ENCODE measurements at places on chromosomes 1 and 21.

DNA sequence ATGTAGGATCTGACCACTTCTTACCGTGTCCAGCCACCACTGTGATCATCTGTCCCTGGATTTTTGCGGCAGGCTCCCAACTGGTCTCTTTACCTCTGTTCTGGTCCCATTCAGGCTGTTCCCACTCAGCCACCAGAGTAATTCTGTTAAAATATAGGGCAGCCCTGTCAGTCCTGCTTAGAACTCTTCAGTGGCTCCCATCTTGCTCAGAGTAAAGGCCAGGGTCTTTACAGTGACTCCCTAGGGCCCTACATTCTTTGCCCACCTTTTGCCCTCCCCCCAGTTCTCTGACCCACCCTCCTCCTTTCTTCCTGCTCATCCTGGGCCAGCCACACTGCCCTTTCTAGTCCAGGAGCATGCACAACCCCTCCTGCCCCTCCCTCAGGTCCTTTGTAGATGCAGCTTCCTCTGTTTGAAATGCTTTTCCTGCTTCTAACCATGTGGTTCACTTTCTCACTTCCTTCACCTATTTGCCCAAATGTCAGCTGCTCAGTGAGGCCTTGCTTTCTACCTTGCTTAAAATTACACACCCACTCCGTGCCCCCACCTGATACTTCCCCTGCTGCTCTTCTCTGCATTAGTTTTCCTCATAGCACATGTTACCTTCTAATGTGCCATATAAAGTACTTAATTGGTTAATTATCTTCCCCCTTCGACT, 7.8 kb downstream of the UBIAD1 start:
- no peak for DNase-seq

- no peak for DNase-seq
Observed at GRCh38 chr1:17717594-17718535, 37.3 kb upstream of the ACTL8 start.

GRCh38 chr1:204992201-204992997, 50.6 kb upstream of the CNTN2 start:
- no peak for DNase-seq

DNA sequence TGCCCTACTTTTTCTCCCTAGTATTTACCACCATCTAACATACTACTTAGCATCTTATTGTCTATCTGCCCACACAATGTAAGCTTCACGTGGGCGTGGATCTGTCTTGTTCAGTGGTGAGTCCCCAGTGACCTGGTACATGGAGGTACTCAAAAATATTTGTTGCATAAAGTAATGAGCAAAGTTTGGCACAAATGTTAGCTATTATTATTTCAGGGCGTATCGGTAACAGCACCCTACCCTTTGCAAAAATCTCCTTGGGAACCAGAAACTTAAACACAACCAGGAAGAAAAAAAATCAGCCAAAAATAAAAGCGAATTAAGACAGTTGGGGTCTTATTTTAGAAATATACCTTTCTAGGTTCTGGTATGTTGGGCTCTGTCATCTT, 454 bp upstream of the NENF start:
- DNase-seq = no peak

GRCh38 chr1:119861547-119861946, 34.8 kb downstream of the ADAM30 start:
- DNase-seq = no peak

DNA sequence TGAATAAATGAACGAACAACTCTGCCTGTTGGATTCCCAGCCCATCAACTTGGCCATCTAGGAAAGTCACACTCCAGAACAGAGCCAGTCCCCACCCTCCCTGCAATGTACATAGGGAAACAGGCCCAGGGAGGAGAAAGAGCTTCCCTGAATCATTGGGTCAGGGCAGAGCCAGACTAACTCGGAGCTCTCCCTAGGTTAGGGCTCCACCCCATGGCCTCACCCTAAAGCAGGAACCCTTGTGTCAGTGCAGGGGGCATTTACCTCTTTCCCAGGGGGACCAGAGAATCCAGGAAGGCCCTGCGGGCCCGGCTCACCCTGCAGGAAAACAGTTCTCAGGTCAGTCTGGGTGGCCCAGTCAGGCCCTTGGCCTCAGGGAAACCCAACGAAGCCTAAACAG, 11.6 kb downstream of the COL9A2 start:
- no peak for DNase-seq

- no peak for DNase-seq
Observed at GRCh38 chr1:81406292-81406999, 394.3 kb upstream of the ADGRL2 start.

DNA sequence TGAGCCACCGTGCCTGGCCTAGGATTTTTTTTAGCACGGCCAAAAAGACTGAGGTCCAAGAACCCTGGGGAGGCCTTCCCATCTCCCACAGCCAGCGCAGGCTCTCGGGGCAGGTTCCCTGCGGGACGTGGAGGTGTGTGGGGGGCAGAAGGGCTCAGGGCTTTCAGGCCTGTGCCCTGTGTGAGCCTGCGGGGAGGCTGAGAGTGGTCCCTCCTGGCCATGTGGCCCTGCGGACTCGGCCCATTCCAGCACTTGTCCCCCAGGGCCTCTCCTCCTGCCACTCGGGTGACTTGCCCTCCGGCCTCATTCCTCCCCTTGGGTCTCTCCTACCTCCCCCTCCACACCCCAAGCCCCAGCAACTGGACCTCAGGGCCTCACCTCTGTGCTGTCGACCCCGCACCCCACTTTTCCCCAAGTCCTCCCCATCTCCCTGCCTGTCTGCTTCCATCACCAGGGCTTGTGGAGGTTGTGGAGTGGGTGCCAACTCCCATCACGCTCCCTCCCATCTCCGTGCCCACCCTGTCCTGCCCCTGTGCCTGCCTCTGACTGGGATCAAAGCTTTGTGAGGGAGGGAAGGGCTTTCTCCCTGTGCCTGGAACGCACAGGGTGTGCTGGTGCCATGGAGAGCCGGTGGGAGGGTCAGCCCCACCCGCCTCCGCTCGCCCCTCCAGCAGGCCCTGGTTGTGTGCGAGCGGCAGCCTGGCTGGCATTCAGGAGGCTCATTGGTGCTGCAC, 32.2 kb upstream of the DIP2A start:
- no peak for DNase-seq

GRCh38 chr21:46410516-46410915, 48.2 kb upstream of the DIP2A start:
- DNase-seq = no peak

- DNase-seq = no peak
Observed at GRCh38 chr1:171751221-171751620, 9.4 kb upstream of the VAMP4 start.

- DNase-seq = no peak
Observed at GRCh38 chr1:32881871-32882850, 4.1 kb upstream of the HPCA start.

DNA sequence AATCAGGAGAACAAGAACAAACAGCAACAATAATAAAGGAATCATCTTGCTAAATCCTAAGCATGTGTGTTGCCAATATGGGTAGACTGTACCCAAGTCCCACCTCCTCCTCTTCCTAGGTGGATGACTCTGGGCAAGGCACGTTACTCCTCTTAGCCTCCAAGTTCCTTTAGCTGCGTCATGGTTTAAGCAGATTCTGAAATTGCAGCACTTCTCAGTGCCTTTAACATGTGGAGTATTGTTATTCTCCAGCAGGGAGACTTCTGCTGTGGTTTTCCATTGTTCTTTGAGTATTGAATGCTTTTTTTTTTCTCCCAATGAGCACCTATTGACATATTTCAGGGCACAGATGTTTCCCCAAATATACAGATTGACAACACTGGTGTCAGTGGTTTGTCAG, 15.5 kb downstream of the ARHGEF10L start:
- DNase-seq = no peak

GRCh38 chr1:96253246-96254035, 468.1 kb upstream of the PTBP2 start:
- no peak for DNase-seq

DNA sequence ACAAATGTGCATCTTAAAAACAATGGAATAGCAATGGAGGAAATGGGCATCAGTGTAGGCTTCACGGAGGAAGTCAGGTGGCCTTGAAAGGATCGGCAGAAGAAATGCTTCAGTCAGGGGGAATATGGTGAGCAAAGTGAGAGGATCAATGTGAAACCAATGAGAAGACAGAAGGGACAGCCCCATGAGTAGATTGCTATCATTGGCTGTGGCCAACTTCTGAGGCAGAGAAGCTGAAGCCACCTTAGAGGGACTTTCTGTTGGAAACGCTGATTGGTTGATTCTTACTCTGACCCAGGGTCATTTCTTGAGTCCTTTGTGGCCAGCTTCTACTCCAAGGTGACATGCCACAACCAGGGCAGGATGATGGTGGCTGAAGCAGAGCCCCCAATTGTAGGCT, 130.7 kb upstream of the ZNF648 start:
- DNase-seq = no peak
